ENCODE measurements at places on chromosomes 5 and 9.

- no peak for DNase-seq
These were observed 240.0 kb downstream of the SMARCA2 start for GRCh38 chr9:2255128-2255527.

- DNase-seq = no peak
These were observed 1.4 kb downstream of the SLC34A3 start for GRCh38 chr9:137232101-137232500.

DNA sequence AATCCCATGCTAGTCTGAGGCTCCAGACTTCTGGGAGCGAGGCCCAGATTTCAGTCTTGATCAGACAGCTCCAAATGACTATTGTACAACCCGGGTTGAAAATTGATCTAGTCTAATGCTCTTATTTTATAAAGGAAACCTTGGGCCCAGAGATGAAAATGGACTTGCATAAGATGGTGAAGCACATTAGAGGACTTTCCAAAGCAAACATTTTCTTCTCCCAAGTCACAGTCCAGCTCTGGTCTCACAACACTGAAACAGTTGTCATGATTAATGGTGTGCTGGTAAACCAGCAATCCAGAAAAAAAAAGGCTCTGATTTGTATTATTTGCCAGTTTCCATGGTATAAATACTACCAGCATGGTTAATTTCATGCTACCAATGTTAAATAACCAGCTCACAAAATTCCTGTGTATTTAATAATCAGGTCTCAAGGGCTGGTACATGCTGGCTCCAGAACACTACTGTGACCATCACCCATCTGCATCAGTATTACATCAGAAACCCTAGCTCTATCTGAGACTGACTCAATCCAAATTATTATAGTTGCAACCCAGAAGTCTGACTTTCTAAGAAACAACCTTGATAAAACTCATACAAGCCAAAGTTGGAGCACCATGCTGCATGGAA, 32.5 kb upstream of the ABLIM3 start:
- no peak for DNase-seq

GRCh38 chr9:79598562-79599345, 27.0 kb downstream of the TLE4 start:
- DNase-seq = no peak

DNA sequence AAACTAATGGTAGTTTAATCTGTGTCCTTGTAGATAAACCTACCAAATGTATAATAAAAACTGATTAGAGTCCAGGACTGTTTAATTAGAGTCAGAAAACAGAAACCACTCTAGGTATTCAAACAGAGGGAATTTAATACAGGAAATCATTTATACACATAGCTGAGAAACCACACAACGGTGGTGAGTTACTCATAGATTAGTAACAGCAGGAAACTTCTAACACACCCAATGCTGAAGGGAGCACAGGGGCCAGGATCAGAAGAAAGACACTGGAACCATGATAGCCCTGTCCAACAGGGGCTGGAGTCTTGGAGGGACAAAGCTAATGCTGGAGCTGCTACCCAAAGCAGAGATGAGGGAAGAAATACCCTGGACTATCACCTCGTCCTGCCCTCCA, 321.0 kb downstream of the ACTL7B start:
- no peak for DNase-seq

- DNase-seq = peak; percentile 10
These were observed 30.4 kb downstream of the GNG10 start for GRCh38 chr9:111691672-111692329.

DNA sequence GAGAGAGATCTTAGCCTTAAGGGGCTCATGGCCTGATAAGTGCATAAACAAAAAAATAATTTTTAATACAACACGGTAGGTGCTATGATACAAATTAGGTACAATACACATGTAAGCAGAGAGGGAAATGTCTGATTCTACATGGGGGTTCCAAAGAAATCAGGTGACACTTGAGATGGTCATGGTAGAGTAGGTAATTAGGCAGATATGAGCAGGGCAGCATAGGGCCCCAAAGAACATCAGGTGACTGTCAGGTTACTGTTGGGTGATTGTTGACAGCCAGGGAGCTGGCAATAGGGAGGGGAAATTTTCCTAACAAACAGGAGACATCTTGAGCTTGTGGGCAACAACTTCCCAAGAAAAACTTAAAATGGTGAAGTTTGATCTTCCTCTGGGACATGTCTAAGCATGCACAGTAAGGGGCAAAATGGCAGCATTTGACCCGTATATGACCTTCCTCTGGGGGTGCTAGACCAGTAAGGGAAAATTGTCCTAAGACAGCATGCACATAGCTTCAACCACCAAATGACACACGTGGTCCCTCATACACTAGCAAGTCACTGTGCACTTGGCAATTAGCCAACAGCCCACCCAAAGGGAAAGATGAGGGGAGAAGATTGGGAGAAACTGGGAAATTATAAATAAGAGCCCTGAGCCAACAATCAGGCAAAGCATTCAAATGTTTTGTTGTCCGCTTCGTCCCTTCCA, 37.3 kb upstream of the TENT4A start:
- DNase-seq = no peak

DNA sequence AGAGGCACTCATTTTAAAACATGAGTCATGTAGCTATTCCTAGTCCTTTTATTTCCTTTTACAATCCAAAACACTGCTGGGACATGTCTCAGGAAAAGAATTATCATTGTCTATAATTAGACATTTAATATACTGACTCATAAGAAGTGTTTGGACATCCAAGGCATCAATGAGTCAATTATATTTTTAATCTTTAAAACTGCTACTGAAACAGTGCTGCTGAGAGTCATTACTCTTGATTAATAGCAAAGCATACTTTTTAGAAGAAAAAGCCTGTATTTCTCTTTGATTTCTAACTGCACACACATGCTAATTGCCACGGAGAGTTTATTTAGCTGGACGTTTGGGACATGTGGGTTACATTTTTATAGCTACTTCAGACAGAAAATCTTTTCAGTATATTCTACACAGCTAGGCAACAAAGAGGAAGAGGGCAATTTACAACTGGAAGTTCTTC, 1249.0 kb upstream of the CDH18 start:
- no peak for DNase-seq

DNA sequence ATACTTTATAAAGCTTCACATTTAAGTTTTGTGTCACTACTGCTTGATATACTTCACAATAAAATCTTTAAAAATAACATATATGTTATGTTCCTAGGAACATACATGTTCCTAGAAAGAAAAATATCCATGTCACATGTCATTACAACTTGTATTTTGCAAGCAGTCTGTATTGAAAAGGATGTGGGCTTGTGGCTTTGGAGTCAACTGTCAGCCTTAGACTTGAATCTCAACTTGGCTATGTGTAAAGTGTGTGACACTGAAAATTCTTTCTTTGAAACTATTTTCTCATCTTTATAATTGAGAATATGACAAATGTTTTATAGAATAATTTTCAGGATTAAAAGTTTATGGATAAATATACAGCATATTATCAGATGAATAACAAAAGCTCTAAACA, 273.1 kb downstream of the KIAA0825 start:
- DNase-seq = no peak

DNA sequence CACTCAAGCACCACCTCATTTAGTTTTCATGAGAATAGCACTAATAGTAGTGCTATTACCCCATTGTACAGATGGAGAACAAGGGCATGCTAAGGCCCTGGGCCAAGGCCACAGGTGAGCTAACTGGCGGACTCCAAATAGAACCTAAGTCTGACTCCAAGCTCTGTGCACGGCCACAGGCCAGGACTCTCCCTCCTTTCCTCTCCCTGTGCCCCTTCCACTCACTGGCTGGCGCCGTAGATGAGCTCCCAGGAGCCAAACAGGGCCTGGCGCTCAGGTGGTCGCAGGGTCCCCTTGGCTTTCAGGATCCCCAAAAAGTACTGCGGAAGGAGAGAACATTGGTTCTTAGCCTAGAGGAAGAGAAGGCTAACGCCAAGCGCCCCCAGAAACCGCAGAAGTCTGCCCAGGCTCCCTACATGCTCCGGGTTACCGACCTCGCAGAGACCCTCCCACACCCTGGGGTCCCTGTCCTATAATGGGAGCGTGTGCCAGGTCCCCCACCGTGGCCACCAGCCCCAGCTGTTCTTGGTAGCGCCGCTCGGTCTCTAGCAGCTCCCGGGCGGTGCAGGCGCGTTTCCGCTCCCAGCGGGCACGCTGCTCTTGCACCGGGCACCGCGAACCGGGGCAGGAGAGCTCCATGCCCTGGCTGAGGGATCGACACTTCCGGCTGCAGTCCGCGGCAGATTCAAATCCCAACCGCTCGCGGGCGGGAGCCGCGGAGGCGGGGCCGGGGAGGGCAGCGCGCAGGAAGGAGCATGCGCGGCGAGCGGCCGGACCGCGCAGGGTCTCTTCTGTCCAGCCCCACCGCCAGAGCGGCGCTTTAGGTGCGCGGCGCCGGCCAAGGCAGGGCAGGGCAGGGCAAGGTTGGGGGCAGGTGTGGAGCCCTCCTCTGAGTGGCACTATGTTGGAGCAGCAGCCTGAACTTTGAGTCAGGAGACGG, at the start of gene ARHGEF39:
TSS of gene ARHGEF39 (minus strand) at position 665 of the 940 bp plus-strand sequence. CDS start at position 639, 26 bp downstream.
- peak; percentile 90 for DNase-seq

DNA sequence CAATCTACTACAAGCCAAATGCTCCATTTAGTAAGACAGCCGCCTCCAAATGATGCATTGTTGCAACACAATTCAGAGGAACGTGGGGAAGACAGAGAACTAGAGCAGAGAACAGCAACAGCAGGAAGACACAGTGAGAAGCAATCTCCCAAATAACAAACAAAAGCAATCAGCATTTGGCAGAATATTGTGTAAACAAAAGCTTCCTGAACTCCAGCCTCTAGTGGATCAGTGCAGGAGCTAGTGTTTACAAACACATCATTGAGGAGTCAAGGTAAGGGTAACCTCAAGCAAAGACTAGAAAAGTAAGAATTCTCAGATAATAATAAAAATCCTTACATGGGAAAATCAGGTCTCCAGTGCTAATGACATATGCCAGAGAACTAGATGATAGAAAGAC, 20.6 kb downstream of the FST start:
- DNase-seq = no peak

DNA sequence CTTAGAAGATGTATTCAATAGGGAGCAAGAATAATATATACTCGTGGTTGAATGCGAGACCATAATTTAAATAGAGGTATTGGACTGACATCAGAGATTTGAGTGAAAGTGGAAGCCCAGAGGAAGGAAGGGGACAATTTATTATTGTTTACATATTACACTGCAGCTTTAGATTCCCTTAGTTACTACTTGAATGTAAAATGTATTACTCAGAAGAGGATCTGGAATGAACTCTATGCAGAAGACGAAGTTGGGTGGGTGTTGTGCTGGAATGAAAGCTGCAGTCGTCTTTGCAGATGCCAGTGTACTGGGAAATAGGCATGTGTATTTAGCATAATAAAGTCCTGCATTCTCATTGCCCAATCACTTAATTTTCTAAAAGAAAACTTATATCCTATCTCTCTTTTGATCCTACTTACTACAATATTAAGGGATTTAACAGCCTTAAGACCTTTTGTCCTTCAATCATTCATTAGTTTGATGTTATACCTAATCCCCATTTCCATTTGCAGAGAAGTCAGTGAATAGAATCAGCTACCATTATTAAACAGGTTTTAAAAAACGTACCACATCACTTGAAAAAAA, 570.7 kb upstream of the WWC1 start:
- no peak for DNase-seq

- no peak for DNase-seq
These were observed 84.5 kb upstream of the NFIB start for GRCh38 chr9:14398473-14398872.

DNA sequence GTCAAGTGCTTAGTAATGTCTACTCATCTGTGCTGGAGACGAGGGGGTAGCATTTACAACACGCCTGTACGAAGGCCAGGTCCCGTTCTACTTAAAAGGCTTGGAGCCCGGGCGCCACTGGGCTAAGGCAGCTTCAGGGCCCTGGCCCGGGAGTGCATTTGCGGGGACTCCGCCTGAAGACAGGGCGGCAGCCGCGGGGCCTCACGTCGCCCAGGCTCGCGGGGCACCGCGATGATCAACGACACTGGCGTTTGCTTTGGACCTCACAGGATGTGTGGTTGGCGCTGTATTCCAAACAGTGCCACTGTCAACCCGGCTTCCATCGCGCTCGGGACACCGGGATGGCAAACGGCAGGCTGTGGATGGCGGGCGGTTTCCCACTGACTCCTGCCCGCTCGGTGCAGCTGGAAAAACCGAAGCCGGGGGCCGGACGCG, 1.1 kb upstream of the TENT4A start:
- DNase-seq = peak; percentile 39

All from HEK293T (cell line).